ENCODE measurements at places on chromosomes 2 and 18.

- no peak for DNase-seq
Measured at GRCh38 chr2:199946196-199946595, 9.1 kb downstream of the TYW5 start.

- no peak for DNase-seq
Measured at GRCh38 chr2:150476809-150477302, 10.6 kb downstream of the RND3 start.

- no peak for DNase-seq
Measured at GRCh38 chr2:205882806-205883425, 200.6 kb downstream of the NRP2 start.

DNA sequence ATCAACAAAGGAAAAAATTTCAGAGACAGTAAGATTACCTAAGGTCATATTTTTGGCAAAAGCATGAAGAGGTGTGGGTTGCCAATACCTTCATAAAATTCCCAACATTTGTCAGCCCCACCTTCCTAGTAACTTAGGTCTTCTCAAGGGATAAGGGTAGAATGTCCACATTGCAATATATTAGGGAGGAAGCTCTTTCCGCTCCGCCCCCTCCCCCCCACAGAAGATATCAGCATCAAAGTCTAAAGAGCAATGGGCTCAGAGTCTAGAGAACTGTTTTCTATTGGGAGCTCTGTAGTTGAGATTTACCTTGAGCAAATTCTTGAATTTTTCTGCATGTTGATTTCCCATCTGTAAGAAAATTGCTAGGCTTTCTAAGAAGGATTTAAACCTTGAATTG, 200.3 kb downstream of the CD226 start:
- DNase-seq: no peak

DNA sequence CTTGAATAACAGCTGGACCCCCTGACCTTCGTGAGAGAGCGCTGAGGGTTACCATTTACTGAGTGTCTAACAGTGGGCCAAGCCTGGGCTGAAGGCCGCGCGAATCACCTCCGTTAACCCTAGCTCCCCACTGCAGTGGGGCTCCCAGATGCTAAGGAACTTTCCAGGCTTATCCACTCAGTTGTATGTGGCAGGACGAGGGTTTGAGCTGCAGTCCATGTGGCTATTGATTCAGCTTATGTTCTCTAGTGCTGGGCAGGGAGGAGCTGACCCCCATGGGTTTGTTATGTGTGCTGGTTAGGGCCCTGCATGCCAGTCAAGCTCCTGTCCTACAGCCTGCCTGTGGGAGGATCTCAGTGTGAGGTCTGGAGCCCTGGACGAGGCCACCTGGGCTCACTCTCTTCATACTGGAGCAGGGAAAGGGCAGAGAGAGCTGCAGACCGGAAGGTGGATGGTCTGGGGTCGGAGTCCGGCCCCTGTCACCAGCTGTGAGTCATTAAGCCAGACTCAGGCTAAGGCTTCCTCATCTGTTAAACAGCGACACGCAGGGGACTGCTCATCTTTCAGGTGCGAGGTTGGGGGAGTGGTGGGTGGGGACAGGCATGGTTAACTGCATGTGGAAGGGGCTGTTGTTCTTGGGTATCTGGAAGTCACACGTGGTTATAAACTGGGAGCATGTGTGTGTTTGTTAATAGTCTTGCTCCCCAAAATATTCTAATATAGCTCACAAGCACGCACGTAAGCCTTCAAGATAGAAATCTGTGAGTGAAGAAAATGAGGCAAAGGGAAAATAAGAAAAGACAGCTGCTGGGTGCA, 6.6 kb downstream of the PSD4 start:
- DNase-seq: no peak

- no peak for DNase-seq
Measured at GRCh38 chr2:27962006-27962405, 71.5 kb downstream of the BABAM2 start.

GRCh38 chr2:121561617-121562268, 31.1 kb downstream of the RNU4ATAC start:
- no peak for DNase-seq

GRCh38 chr2:121565389-121566250, 34.9 kb downstream of the RNU4ATAC start:
- DNase-seq: peak; percentile 1

DNA sequence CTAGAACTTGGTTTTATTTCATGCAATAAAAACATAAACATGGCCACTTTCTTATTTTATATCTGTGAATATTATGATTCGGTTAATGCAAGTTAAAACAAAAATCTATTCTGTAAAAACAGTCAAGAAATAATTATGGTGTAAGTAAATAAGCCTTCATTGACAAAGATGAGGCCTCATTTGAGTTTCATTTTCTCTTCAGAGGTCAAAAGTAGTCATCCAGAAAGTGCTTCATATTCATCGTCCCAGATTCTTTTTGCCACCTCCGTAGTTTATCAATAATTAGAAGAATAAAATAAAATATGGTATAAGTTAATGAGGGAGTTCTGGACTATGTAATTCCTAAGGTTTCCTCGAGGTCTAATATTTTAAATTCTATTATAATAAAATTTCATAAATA, 19.4 kb upstream of the HNRNPA3 start:
- DNase-seq: no peak

- no peak for DNase-seq
Measured at GRCh38 chr2:191748059-191748461, 70.1 kb downstream of the NABP1 start.

GRCh38 chr18:9319333-9319732, 15.2 kb upstream of the TWSG1 start:
- DNase-seq: no peak

- DNase-seq: no peak
Measured at GRCh38 chr2:102282678-102283091, 28.7 kb upstream of the IL1RL1 start.

GRCh38 chr2:39266139-39266805, 22.5 kb upstream of the CDKL4 start:
- no peak for DNase-seq

GRCh38 chr18:80108739-80109675, at the start of gene ADNP2:
Gene ADNP2, plus strand, starts transcription at chr18:80109262. Its CDS starts 8,281 bp downstream, at chr18:80117543.
- DNase-seq: peak; percentile 76

DNA sequence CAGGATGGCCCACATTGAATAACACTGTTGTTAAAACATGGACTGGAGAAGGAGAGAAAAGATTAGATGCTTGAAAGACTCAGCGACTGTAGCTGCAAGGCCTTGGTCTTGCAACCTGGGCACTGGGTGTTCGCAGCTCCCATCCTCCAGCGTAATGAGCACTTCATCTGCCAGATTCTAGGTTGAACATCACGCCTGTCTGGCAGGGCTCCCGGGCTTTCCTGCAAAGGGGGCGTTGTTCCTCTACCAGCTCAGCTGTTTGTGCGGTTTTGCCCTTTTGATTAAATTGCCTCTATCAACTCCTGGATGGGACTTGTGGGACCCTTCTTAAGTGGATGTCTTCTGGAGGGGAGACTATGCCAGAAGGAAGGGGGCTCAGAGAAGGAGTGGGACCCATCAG, 215.4 kb downstream of the KLHL29 start:
- DNase-seq: peak; percentile 73

All from NCI-H1105 treated with DMSO at 0.1 percent for 48 hours (cell line).